ENCODE measurements at places on chromosomes 1 and 21. TPM values are rescaled to one million over a fixed set of nuclear protein-coding genes. Genes with fewer than 3 reads are reported as not detected.

DNA sequence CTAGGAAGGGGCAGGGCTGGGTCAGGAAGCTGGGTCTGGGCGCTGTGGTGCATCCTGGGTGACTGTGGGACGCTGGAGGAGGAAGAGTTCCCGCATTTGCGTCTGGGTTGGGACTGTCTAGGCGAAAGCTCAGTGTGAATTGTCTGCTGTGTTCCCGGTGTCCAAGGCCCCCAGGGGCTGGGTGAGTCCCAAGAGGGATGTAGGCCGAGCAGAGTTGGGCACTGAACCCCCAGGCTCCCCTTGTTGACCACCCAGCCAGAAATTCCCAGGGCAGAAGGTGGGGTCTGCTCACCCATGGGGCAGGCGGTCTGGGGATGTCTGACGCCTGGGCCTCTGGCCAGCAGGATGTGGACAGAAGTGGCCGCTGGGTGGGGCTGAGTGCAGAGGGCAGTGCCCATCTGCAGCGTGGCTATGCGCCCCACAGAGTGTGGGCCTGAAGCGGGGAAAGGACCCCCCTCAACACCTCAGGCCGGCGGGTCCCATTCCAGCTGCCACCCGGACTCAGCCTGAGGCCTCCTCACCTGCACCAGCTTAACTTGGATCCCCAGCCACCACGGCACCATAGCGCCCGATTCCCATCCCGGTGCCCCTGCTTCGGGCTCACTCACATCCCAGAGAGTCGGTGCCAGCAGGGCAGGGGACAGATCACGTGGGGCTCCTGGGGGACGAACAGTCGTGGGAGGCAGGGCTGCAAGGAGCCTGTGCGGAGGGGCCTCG is 37.0 kb upstream of the POFUT2 start:
- no peak for DNase-seq
- peaks cover 10% of the 10 kb centered on the region for H3K4me1 ChIP-seq
- H3K4me3 ChIP-seq, result no peak overlapping the region
- H3K36me3 ChIP-seq, result no peaks in the 10 kb centered on the region

DNA sequence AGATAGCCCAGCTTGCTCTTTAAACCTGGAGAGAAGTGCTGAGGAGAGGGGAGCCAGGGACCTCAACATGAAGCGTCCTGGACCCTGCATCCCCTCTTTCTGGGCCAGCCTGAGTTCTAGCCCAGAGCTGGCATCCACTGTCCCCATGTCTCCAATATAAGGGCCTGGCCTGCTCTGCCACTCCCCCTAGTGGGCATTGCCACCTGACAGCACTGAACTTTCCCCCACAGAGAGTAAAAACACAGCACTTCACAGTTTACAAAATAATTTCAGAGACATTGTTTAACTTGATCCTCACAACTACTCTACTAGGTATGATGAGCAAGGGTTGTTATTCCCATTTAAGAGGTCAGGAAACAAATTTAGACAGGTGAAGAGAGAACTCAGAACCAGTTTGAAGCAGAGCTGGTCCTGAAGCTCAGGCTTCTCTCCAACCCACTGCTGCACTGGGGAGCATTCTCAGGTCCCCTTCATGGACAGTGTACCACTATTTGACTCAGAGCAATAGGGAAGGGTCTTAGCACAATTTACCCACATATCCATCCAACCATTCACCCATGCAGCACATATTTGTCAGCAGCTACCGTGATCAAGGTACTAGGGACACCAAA is 151.2 kb downstream of the DMRTA2 start:
- peak; percentile 8 for DNase-seq
- H3K27ac ChIP-seq, result no peak overlapping the region
- H3K4me3 ChIP-seq, result no peak overlapping the region
- H3K27me3 ChIP-seq, result no peaks in the 10 kb centered on the region

Gene DCST1
- total RNA-seq, result not detected

Gene MMEL1
- 0.22 TPM for total RNA-seq
